ENCODE measurements at places on chromosomes 11 and 22.
A peak's percentile ranks its signal among the peaks of the same experiment; 100 is the strongest.

DNA sequence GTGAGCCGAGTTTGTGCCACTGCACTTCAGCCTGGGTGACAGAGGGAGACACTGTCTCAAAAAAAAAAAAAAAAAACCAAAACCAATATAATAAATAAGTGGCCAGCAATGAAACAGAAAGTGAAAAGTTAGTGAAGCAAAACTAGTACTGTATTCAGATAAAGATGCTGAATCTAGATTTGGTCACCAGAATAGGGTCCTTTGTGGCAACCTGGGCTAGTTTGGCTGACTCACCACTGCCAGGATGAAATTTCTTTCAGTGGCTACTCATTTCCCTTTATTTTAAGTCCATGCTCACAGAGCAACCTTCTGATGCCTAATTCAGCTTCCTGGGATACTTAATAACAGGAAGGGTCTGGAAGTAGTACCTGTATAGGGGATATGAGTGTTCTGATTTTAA, 26.0 kb downstream of the LIMK2 start:
- no peak for DNase-seq

DNA sequence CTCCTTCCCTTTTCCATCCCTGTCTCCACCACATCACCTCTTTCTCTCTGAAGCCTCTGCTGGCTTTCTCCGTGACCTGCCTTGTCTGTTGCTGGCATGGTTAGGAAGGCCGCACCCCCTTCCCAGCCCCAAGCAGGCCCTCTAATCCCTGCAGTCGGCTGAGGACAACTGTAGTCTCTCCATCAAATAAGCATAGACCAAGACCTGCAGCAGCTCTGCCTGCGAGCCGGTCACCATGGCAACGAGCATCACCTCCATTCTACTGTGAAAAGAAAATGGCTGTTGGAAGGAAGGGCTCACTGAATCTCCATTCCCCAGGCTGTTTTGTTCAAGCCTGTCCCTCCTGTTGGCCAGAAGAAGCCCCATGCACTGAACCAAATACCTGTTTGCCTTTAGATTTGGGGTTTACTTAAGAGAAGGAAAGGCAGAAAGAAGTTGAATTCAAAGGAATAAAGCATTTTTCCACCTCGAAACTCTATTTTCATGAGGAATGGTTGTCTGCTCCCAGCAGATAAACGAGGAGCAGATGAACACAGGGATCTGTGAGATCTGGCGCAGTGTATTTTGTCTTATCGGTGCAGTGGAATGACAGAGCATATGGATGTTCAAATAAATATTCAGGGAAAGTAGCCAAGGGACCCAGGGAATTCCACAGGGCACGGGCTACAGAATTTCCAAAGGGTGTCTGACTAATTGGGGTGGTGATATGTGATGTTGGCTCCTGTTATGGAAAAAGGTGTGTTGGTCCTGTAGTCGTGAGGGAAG, 113.1 kb upstream of the TTC12 start:
- DNase-seq: no peak

DNA sequence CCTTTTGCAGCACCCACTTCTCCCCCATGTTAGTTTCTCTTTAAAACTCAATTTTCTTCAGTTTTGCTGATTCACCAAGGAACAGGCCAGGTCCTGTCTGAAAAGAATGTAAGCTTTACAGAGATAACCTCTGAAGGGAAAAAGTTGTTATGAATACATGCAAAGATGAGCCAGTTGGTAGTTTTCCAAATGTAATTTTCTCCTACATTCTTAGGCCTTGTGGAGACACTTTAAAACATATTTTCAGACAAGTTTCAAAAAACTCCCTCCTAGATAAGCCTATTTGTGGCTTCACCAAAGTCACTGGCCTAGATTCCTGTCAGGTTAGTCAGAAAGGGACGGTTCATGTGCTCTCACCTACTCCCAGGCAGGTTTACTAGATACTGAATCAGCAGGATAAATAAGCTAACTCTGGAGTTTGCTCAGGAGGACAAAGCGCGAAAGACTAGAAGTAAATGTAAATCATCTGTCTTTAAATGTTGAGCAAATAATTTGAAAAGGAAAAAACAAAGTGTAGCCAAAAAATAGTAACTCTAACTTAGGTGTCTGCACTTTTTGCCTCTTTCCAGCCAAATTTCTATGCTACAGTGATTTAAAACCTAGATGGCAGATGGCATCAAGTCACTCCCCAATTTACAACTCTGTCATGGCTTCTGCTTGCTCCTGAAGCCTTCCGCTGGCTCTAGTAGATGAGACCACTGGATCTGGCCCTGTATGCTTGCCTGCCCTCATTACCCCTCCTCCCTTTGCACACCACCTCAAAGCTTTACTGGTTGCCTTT, 4.9 kb upstream of the ATP6V1E1 start:
- DNase-seq: peak; percentile 92

DNA sequence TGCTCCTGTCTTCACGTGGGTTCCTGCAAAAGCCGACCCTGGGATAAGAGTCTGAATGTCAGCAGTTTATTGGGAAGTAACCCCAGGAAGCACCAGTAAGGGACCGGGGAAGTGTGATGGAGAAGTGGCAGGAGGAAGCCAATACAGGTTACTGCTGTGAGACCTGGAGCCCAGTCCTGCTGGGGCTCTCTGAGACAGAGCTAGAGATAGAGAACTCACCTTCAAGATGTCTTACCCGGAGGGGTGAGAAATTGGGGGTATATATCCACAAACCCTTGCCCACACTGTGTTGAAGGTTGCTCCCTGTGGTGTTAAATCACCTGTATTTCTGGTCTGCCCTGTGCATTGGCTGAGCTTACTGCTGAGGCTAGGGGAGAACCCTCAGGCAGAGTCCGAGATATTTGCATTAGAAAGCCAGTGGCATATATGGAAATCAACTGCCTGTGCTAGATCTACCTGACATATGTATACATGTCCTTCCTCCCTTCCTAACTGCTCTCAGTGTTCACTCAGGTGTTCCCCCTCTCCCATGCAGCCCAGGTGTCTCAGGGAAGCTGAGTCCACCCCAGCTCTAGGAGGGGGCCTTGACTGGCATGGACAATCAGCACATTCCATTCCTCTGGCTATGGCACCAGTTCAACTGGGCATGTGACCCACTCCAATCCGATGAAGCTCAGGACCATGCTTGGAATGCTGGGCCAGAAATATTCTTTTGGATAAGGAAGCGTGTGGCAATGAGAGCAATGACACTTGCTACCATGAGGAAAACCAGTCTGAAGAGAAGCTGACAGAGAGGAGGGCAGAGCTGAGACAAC, 6.8 kb upstream of the MICAL2 start:
- DNase-seq: no peak
